ENCODE measurements at places on chromosomes 2 and 18.

DNA sequence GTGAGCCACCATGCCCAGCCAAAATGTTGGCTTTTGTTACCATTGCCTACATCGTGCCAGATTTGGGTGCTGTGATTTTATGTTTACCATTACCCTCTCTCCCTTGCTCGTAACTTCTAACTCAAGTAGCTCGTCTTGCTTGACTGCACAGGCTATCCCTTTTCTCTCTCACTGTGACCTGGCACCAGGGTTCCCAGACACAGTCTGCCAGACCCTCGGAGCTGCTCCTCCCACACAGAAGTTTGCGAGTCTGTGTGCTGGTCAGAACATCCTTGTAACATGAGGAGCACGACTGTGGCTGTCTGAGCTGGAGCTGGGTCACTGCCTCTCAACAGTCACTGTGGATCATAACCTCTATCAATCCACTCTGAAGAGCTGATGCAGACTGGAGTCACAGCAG is 152.5 kb upstream of the ACKR3 start:
- no peak for DNase-seq

GRCh38 chr18:34600158-34600557 is 109.9 kb upstream of the DTNA start:
- no peak for DNase-seq

DNA sequence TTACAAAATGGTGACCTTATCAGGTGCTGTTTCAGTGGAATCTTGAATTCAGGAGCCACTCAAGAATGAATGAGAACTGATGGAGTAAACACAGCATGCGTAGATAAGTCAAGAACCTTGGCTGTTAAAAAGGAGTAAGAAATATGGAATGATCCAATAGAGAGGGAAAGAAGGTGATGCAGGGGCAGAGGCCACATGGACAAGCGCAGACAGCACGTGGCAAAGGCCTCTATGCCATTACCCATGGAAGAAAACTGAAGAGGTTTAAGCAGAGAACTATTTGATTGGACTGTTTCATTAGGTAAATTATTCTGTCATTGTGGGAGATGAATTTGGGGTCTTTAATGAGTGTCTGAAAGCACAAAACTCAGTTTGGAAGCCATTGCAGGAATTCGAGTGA is 142.4 kb upstream of the RASGRP3 start:
- DNase-seq, result no peak

- DNase-seq, result no peak
These were observed 114.1 kb downstream of the EIPR1 start for GRCh38 chr2:3263487-3263886.

DNA sequence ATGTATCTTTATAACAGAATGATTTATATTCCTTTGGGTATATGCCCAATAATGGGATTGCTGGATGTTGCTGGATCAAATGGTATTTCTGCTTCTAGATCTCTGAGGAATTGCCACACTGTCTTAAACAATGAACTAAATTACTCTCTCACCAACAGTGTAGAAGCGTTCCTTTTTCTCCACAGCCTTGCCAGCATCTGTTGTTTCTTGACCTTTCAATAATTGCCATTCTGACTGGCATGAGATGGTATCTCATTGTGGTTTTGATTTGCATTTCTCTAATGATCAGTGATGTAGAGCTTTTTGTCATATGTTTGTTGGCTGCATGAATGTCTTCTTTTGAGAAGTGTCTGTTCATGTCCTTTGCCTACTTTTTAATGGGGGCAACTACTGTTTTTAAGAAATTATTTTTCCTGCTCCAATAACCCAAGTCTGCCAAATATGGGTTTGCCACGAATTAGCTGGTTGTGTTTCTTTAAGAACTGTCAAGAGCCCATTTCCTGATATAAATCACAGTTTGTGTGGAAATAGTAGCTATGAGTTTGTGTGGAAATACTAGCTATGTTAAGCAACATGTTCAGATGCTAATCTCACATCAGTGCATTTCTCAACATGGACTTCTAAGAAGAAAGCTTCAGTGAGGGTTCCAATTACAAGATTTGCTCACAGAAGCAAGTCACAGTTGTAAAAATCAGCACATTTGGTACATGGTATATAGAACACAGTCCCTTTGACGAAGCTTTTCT is 259.4 kb downstream of the ANAPC1 start:
- DNase-seq, result no peak
